Adrenal gland (tissue), 19 donors: ENCODE measurements at places on chromosomes 11 and 22. TPM values are rescaled to one million over a fixed set of nuclear protein-coding genes. Genes with fewer than 3 reads are reported as not detected.

DNA sequence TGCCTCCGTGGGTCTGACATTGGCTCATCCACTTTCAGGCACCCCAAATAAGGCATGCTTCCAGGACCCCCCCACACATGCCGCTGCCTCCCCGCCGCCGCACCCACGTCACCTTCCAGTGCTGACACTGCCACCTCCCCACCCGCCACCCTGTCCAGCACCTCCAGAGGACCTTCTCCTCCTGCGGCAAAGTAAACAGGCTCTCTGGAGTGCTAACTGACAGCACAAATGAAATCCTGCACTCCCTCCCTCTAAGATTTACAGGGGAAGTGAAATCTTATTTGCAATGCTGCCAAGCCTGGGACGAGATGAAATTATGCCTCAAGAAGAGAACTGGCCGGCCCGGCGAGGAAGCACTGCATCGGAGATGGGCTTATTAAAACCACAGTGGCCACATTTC, 35.3 kb downstream of the MACROD1 start:
- DNase-seq = no peak

- no peak for DNase-seq
Observed at GRCh38 chr11:61022311-61023085, 51.0 kb downstream of the CD6 start.

DNA sequence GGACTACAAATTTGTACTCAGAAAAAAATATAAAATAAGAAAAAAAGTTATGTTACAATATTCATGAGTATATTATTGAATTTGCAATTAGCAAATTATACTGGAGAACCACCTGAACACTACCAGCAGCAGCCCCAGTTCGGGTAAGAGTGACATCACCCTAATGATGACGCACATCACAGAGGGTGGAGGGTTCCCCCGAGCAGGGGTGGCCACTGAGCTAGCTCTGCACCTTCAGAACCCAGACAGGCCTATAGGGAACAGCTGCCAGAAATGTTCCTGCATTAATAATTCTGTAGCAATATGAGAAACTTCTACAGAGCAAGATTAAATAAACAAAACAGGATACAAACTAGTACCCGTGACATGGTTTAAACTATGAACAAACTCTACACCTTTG, 17.5 kb upstream of the ARAP1 start:
- DNase-seq = peak; percentile 38

DNA sequence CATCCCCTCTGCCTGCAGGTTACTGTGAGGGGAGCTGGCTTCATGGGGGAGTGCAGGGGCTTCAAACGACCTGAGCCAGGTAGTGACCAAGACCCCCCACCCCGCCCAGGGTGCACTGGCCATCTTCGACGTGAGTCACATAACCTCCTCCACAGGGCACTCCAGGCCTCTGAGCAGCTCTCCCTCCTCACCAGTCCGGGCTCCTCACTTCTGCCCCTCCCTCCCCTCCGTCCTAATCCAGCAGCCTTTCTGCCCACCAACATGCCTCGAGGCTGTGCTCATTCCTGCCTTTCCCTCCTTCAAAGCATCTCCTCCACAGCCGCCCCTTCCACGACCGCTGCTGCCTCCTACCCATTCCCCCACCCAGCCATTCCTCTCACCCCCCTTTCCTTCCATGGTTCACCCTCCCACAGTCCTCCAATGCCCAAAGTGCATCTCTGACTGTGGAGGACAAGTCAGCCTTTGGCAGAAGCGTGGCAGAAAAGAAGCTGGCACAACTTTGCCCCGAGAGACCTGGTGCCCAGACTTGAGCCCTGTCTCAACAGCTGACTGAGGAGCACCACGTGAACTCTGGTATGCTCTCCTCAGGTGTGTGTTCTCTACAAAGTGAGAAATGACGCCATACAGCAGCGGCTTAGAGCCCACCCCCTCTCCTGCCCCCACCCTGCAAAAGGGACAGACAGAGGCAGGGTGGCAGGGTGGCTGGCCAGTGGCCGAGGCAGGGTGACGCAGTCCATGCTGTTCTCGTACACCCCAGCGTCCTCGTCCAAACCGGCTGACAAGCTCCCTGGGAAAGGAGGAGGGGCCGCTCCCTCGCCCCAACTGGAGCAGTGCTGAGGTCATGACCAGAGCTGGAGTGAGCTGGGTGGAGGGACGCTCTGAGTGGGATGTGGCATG, 30.4 kb downstream of the OPCML start:
- DNase-seq = no peak

DNA sequence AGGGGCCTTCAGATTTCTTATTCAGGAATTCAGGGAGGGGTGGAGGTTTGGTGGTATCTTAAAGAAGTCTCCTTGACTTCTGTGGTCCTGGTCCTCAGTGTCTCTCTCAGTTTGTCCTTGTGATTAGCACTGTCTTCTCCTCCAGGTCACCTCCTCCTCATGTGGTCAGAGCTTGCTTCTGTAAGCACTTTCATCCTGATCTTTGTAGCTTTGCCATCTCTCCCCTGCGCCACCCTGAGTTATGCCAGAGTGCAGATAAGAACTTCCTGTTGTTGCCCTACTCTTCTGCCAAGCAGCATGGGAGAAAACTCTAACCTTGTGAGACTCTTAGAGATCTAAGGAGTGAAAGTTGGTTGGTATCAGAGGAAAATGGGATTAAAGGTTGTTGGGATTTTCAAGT, 30.9 kb downstream of the MICAL2 start:
- DNase-seq = no peak

DNA sequence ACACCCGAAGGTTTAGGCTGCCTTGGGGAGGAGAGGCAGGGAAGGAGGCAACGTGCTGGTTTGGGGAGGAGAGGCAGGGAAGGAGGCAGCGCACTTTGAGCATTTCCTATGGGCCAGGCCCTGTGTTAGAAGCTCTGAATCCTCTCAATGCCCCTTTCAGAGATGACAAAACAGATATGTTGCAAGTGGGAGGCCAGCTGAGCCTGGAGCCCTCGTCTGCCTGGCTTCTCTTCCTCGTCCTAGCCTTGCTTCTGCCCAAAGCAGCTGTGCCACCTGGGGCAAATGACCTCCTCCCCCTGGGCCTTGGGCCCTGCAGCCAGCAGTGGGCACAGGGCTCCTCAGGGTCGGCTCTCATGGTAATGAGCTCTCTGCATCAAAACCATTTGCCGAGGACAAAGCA, 15.3 kb upstream of the LRRC32 start:
- DNase-seq = no peak

DNA sequence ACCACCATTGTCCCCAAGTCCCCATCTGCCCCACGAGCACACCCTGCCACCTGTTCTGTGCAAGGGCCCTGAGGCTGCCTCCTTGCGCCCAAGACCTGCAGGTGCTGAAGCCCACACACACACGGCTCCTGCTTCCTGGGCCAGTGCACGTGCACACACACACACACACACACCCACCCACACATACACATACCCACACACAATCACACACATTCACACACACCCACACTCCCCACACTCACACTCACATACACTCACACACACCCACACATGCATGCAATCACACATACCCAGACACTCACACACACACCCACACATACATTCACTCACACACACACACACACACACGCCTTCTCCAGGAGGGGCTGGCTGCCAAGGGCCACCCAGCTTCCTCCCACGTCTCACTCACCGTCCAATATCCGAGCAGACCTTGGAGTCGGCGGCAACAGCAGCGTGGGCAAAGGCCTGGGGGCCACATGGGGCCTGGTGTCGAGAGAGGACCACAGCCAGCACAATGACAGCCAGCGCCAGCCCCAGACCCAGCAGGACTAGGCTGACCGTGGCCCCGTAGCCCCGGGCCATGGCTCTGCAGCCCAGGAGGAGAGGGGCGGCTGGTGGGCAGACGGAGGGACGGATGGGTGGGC, 616 bp downstream of the GGT5 start:
- no peak for DNase-seq

DNA sequence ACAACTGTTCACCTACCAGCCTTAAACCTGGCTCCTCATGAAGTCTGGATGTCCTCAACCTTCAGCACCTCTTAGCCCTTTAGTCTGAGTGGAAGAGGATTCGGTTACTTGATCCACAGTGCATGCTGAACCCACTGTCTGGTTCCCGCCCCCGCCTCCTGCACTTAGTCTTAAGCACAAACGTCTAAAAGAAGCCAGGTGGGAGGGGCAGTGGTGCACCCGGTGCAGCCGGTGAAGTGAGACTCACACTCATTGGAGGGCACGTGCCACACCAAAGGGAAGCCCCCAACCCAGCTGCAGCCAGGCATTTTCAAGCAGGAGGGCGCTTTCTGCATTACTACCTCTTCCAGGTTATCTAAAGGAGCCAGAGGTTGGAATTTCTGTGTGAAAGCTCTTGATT, 146.8 kb downstream of the COMMD9 start:
- DNase-seq = no peak

DNA sequence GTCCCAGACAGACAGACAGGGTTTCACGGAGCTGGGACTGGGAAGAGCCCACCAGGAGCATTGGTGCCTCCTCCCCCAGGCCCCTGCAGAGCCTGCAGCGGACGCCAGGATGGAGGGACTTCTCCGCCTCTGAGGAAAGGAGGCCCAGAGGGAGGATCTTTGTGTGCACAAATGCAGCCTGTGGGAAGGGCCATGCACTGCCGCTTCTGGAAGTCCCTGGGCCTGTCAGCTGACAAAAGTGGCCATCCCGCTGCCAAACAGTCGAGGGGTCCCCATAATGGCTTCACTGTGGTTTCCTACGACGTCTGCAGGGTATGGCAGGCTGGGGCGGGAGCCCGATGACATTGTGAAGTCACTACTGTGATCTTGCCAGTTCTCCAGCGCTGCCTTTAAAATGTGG, 73.8 kb downstream of the TP53I11 start:
- no peak for DNase-seq

DNA sequence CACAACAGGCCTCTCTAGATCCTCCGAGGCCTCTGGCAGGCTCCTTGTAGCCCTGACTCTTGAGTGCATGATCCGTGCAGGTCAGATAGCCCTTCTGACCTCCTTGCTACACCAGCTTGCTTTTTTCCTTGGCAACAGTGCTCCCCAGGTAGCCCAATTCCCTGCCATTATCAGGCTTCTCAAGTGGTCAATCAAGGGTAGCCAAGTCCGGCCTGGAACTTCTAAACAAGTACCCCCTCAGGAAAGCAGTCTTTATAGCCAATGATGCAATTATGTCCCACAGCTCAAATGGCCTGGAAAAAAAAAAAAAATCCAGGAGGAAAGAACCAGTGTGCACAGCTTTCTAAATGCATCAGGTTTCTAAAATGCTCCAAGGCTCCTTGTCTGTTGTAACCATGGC, 59.8 kb downstream of the TENM4 start:
- no peak for DNase-seq

GRCh38 chr22:30754521-30754920, 59.8 kb downstream of the OSBP2 start:
- DNase-seq = no peak

DNA sequence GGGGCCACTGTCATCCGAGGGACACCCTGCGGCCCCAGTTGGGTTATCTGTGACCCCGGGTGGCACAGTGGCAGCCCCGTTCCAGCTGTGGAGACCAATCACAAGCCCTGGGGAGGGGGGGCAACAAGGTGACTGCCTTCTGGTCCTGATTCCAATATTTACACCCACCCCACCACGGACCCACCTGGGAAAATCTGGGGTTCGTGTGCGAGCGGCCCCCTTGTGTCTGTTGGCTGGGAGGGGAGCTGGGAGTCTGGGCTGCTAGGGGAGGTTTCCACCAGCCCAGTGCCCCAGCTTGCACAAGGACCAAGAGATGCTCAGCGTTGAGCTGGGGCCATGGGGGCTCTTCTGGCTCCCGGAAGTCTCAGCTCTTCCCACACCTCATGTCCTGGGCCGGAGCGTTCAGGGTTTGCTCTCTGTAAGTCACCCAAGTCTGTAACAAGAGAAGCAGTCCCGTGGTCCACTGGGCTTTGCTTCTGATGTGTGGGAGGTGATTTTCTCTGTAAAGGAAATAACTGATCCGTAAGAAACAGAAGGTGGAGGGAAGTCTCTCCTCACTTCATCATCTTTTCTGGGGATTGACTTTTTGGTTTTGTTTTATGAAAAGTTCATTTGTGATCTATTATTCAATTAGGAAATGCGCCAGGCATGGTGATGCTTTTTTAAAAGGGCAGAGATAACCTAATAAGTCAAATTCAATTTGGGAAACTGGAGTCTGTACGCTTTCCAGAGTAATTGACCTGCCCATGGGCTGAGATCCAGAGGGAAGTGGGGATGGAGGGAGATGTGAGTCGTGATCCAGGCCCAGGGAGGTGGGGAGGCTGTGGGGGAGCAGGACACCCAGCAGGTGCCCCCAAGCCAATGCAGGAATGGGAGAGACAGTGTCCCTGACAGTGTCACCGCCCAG, 22.4 kb upstream of the GAL start:
- DNase-seq = no peak

DNA sequence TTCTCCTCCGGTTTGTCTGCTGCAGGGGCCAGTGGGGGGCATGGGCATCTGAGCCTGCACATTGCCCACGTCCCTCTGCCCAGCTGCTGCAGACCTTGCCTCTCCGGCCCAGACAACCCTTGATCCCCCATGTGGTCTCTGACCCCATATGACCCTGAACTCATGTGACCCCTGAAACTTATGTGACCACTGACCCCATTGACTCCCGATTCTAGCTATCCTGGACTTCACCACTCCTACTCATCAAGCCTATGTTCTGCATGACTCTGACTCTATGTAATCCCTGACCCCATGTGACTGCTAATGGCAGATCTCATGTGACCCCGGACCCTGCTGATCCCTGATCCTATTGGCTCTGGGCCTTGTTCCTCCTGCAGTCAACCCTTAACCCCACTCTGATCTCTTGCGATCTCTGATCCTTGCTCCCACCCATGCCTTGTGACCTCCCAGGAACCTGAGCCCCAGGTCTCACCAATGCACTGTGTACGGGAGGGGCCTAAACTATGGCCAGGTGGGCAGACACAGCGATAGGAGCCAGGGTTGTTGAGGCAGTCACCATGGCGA, 5.7 kb downstream of the LTBP3 start:
- DNase-seq = no peak

DNA sequence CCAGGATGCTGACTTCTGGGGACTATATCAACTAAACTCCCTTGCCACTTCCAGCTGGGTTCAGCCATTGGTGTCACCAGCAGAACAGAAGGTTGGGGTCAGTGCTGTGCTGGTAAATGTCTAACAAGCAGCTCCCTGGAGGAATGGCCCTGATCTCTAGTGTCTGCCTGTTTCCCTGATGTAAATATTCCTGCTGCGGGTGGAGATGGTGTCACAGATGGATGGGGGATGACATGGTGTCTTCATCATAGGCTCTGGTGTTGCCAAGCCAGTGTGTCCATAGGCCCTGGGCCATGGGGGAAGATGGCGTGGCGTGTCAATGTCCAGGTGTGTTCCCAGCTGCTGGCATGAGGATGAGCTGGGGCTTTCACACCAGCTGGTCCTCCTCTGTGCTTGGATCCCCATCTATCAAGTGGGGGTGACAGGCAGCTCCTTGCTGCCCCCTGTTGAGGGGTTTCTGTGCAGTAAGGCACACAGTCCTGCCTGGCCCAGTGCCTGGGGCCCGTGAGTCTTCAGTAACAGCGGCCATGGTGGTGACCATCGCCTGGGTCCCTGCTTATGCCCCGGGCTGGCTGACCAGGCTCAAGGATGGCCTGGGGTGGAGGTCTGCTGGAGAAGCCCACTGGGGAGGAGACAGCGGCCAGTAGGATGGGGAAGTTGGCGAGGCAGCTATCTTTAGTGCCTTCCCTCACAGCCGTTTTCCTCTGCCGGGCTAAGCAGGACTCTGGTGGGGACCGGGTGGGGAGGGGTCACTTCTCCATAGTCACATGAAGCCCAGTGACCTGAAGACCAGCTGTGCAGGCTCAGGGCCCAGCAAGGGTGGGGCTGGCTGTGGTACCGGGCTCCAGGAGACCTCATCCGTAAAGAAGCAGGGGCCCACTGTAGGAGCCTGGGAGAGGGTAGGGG, 12.7 kb downstream of the RPL3 start:
- peak; percentile 72 for DNase-seq

The RIMBP3B gene
- total RNA-seq = not detected
